ENCODE measurements at places on chromosomes 6 and 20.

DNA sequence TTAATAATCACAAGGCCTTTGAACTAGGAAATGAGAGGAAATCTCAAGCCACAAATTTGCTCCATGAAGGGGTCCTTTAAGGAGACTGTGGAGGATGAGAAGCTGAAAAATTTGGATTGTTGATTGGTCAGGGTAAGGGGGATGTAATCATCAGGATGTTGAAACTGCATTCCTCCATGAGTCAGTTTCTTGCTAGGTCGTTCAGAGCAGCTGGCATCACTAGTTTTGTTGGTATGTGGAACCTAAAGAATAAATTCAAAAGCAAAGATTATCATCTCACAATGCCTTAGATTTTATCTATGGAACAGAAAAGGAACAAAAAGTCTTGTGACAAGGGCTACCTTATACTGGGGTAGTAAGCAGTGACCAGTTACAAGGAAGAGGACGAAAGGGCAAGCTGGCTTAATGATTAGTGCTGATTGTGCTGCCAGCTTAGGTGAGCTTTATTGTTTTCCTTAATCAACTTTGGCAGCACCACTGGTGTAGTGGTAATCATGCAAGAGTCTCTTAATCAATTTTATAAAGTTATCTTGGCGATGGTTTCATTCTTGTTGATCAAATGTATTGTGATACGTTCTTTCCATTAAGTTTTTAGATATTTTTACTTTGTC, 36.6 kb downstream of the CRISP2 start:
- peak; percentile 75 for DNase-seq

DNA sequence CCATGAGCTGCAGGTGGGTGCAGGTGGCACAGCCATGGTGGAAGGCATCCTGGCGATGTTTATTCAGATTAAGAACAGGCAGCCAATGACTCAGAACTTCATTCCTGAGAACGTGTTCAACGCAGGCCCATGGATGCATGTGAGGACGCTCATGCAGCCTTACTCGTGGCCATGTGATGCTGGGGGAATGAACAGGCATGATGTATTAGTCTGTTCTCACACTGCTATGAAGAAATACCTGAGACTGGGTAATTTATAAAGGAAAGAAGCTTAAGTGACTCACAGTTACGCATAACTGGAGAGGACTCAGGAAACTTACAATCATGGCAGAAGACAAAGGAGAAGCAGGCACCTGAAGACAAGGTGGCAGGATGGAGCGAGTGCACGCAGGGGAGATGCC, 146.6 kb downstream of the RNASET2 start:
- no peak for DNase-seq

DNA sequence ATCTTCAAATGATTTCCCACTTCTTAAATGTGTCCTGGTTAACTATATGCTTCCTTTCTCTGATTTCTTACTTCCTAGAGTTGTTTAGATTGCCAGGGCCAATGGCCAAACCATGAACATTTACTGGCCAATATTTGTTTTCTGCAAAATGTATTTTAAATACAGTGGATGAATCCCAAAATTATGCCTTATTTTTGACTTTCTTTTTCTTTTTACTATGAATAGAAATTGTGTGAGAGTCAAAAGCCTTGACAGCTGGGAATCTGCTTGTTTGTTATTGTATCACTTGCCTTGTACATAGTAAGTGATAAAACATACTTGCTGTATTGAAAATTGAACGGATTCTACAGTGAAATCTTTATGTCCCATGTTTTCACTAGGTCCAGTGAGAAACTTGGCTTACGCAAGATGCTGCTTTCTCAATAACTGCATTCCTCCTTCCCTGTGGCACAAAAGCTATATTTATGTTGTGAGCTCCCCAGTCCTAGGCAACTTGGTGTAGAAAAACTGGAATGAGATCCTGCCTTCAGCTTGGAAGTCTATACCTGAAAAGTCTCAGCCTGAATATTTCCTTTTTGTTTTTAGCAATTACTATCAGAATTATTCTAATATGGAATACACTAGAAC, 295.2 kb downstream of the EPHA7 start:
- peak; percentile 4 for DNase-seq

- DNase-seq: no peak
These were observed 2.8 kb downstream of the KCNQ5 start for GRCh38 chr6:72624557-72625160.

GRCh38 chr20:49097159-49097558, 51.0 kb downstream of the CSE1L start:
- DNase-seq: no peak

- DNase-seq: peak; percentile 37
These were observed 5.3 kb downstream of the OARD1 start for GRCh38 chr6:41066867-41067304.

- no peak for DNase-seq
These were observed 654.1 kb downstream of the KIF16B start for GRCh38 chr20:15919118-15919517.

- DNase-seq: peak; percentile 65
These were observed 18.8 kb upstream of the BTN3A3 start for GRCh38 chr6:26421259-26422144.

DNA sequence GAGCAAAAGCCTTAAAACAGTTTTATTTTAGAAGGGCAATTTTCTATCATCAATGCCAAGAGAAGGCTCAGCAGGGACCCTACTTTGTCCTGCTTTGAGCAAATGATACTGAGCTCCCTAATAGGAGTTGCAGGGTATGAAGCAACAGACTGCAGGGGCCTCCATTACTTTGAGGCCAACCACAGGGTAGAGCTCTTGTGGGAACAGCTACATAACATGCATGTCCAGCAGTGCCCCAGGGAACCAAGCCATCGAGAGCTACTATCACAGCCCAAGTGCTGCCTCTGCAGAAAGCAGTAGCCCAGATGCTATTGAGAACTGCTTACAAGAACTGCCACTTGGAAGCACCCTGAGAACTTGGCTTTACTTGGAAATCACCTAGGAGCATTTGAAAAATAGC, 222.1 kb downstream of the LAMA2 start:
- no peak for DNase-seq

DNA sequence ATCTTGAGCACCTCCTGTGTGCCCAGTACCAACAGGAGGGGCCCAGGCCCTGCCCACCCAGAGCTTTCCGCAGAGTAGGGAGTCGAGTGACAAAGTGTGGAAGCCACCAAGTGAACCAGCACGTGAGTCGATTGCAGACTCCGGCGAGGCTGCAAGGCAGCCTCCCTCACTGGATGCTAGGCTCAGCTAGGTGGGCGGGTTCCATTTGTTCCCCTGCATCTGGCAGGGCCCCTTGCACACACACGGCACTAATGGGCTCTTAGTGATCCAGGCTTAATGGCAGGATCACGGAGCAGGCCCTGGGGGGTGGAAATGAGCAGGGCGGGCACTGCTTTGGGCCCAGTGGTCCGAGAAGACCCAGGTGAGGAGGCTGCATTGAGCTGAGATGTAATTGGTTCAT, 140.4 kb downstream of the PHACTR3 start:
- DNase-seq: no peak

DNA sequence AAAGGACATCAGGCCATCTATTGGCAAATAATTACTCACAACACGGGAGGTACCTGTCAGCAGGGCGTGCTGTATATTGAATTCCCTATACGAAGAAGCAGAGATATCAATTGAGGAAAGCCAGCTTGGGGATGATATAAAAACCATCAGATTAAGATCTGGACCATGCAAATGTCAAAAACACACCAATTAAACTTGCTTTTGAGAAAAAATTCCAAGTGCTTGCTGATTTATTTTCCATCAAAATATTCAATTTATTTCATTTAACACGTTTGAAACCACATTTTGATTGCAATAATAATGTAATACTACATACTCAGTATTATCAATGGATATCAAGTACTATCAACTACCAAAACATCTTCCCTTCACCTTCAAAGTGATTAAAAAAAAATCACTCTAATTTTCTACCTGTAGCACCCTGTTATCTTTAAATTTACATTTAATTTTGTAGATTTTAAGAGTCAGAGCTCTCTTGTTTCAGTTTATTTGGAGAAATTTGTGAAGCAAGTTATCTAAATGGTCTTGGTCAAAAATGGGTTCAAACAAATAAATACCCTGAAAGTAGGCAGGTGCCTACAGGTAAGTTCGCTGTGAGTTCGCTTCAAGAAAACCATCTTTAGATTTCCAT, 6.8 kb upstream of the TBX18 start:
- DNase-seq: no peak

GRCh38 chr6:45305546-45305945, 22.6 kb upstream of the RUNX2 start:
- no peak for DNase-seq

GRCh38 chr6:53492860-53493634, 51.9 kb downstream of the GCLC start:
- no peak for DNase-seq

GRCh38 chr20:46717818-46718541, 8.5 kb downstream of the SLC2A10 start:
- DNase-seq: no peak

DNA sequence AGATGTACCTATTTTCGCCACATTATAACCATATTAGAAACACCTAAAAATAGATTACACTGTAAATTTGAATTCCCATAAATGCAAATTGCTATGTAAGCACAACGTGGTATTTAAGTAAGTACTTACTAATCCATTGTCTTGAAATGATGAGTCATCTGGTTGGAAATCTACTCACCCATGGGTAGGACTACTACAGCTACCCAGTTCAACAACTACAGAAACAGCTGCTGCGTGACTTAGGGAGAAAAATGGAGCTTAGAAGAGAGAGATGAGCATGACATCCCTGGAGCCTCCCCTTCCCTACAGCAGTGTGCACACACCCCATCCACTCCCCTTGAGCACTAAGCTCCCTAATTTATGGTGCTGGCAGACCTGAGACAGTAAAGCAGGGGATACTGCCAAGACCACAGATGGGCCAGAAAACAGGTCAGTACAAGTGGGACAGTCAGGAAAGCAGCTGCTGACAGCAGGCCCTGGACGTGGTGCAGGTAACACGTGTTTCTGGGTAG, 26.9 kb downstream of the RRAGD start:
- peak; percentile 66 for DNase-seq

DNA sequence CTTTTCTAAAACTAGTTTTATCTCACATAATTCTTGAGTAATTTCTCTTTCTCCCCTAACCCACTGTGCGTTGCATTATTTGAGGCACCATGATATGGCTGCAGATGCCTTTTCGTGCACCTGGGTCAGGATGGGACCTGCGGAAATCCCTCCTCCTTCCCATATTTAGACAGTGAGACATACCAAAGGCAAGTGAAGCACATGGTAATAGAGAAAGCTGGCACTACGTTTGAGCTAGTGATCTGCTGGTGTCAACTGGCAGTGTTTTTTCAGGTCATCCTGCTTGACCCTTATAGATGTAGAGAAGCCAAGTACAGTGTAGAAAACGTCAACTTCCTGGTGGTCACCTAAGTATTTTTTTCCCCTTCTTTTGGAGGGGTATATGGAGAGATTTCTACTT, 71.7 kb downstream of the FOXO3 start:
- DNase-seq: no peak

- no peak for DNase-seq
These were observed 81.6 kb downstream of the MRPL14 start for GRCh38 chr6:44045672-44046015.

GRCh38 chr6:168922436-168922835, 331.2 kb downstream of the THBS2 start:
- no peak for DNase-seq

- no peak for DNase-seq
These were observed 4.9 kb upstream of the SLC24A3 start for GRCh38 chr20:19207541-19207940.

DNA sequence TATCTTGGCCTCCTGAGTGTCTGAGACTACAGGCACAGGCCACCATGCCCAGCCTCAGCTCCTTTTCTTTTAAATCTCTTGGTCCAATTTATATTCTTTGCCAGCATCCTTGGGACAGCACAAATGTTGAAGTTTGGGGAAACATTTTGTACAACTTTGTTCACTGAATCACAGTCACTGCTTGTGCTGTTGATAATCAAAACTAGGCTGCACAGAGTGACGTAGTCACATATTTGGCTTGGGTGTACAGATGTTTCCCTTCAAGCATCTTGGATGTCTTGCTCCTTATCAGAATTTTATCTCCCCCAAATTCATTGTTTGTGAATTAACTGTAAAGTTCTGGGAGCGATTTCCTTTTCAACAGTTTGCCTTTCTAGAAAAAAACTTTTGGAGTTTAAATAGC, 17.9 kb downstream of the CARMIL1 start:
- no peak for DNase-seq

- no peak for DNase-seq
These were observed 41.5 kb upstream of the SRF start for GRCh38 chr6:43129434-43130194.

GRCh38 chr6:141307309-141307998, 825.3 kb upstream of the GJE1 start:
- DNase-seq: no peak

GRCh38 chr6:2666906-2667575, 83.7 kb downstream of the MYLK4 start:
- no peak for DNase-seq

GRCh38 chr6:159390381-159390780, 221.2 kb downstream of the FNDC1 start:
- no peak for DNase-seq

DNA sequence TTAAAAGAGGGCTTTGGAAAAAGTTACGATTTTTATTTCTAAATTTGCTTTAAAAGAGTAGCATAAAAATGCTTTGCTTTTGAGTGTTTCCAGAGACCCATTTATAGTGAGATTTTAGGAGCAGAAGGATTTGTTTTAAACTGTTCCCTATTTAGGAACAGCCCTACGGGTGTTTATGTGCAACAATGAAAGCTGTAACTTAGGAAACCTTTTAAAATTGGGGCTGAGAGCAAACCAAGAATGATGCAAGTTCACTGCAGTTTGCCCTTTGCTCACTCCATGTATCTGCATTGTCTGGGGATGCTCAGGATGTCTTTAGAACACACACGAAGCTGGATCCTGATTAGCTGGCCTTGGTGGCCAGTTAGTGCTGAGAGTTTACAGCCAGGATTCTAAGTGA, 40.9 kb downstream of the GHRH start:
- DNase-seq: no peak

DNA sequence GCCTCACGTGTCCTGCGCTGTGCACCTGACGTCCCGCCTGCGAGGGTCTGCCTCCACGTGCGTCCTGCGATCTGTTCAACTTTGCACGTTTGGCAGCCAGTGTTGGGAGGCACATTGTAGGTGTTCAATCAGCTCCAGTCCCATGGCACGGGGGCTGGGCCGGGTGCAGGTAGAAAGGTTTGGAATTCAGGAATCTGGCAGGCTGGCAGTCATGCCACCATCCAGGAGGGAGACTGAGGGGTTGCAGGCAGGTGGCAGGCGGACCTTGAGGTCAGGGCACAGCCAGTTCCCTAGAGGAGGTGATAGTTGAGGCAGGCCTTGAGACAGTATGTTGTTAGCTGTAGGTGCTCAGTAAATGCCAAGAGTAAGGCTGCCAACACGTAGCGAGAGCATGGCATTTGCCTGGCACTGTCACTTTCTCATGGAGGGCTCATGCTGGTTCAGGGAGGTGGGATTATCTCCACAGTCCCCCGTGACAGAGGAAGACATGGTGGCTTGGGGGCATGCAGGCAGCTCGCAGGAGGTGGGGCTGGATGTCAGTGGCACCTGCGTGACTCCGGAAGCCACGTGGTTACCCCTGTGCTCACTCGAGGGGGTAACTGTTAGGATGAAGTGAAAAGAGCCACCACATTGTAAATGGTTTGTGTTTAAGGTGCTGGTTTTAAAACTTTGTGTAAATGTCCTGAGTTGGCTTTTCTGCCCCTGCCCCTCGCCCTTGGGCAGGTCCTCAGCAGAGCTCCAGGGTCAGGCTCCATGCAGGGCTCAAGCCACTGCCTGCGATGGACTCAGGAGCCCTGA, 111.8 kb upstream of the FRMD1 start:
- DNase-seq: no peak

- no peak for DNase-seq
These were observed 6.5 kb downstream of the DDO start for GRCh38 chr6:110408901-110409300.
